Activated CD4-positive, CD25-positive, alpha-beta regulatory T cell treated with anti-CD3 and anti-CD28 coated beads, Interleukin-2, amount 50 U/mL, for 16 hours (primary cell): ENCODE measurements at places on chromosomes 2 and 18.

GRCh38 chr2:130827502-130828251 is 9.0 kb upstream of the ARHGEF4 start:
- no peak for DNase-seq

DNA sequence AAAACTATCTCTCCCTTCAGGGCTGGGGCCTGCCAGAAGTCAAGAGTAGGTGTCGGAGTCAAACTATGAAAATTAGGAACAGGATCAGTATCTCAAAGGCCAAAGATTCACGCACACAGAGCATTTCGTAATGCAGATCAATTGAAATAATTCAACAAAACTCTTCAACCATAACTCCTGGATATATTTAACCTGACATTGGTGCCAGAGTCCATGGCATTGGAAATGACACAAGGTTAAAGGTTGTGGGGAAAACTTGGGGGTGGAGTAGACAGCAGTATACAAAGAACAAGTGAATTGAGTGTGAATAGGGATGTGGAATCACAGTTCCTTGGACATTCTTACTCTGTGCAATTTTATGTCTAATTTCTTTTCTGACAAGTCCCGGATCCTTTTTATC is 788.0 kb upstream of the GYPC start:
- no peak for DNase-seq

DNA sequence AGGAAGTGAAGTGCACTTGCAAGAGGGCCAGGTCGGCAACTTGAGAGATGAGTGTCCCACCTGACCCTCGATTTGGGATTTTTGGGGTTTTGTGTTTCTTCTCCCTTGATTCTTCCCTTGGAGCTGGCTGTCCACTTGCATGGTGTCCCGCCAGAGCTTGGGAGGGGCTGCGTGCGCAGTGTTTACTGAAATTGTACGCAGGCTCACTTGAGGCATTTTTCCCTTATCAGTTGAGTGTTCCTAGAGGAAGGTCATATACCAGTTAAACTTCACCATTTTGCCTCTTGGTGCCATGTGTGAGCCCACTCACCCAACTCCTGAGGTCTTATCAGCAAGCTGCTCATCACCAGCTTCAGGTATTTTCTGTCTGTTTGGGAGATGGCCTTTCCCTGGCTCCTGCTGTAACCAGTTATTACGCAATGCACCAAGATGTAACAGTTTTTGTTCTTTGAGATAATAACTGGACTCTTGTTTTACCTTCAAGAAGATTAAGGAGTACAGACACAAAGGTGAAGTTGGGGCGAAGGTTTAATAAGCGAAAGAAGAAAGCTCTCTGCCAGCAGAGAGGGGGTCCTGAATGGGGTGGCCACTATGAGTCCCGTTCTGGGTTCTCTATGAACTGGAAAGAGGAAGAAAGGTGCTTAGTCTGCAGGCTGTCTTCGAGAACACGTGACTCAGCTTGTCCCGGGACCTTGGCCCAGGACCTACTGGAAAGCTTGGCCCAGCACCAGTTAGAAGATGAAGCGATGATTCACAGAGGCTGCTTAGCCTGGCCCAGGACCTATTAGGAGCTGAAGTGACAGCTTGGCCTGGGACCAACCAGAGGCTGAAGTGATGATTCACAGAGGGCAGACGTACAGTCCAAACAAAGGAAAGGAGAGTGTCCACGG is 21.5 kb upstream of the TXNL4A start:
- DNase-seq: no peak

- DNase-seq: no peak
These were observed 167.9 kb downstream of the TMEM182 start for GRCh38 chr2:102929721-102930120.

DNA sequence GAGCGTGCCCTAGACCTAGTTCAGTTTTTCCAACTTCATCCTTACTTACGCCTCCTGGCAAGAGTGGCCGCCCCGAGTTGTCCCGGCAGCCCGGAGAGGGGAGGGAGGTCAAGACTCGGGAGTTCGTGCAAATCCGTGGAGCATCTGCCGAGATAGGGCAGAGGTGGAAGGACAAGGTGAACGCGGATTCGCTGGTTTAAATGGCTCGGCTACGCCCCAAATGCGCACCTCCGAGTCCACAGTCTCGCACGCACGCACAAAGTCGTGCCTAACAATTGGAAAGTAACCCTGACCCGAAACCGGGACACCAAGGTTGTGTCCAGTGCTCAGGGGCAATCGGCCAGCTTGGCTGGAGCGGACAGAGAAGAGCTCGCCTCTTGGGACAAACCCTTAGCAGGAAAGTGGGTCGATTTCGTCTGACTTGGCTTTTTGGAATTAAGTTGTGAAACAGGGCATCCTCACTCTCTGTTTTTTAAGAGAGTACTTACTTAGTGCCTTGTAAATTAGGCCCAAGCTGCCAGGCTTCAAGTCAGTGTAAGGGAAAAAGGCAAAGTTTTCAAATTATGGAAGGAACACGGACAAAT is 726 bp upstream of the SS18 start:
- DNase-seq: no peak

DNA sequence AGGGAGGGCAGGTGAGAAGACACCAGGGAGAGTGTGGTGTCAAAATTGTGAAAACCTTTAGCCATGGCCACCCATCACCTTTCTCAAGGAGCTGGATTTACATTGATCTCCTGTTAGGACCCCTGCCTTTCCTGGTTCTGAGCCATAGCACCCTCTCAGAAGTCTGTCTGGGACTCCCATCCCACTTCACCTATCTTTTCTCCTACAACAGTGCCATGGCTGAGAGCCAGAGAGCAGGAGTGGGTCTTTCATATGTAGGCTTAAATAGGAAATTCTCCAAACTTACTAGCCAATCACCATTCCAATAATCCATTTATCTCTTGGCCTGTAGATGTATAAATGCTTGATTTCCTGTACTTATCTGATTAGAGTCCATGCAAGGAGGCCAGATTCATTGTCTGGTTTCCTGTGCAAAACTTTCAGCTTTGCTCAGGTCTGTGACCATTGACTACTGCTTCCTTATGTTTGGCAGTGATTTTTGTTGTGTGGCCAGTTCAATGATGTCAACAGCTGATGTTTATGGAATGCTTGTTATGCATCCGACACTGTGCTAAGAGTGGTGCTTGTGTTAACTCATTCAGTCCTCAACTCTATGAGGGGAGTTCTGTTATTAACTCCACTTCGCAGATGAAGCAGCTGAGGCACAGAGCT is 57.6 kb upstream of the IGFBP5 start:
- no peak for DNase-seq

- DNase-seq: no peak
These were observed 53.9 kb downstream of the KIF1A start for GRCh38 chr2:240766072-240766471.

GRCh38 chr2:142605421-142605820 is 272.0 kb upstream of the KYNU start:
- DNase-seq: no peak

GRCh38 chr2:229210641-229211040 is 60.4 kb downstream of the PID1 start:
- no peak for DNase-seq

DNA sequence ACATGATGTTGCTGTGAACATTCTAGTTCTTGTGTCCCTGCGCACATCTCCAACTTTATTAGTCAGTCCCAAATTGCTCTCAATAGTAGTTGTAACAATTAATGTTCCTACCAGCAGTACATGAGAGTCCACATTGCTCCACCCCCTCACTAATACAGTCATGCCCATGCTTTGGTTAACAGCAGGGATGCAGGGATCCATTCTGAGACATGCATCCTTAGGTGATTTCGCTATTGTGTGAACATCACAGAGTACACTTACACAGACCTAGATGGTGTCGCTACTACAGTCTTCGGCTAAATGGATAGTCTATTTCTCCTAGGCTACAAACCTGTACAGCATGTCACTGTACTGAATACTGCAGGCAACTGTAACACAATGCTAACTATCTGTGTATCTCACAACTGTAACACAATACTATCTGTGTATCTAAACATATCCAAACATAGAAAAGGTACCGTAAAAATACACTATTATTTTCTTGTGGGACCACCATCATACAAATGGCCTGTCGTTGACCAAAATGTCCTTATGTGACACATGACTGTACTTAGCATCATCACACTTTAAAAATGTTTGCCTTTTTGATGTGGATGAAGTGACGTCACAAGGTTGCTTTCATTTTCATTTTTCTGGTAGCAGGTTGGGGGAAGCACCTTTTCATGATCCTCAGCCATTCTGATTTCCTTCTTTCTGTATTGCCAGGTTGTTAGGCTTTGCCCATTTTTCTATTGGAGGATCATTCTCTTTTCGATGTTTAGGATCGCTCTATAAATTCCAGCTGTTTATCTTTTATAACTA is 82.9 kb upstream of the RNF152 start:
- DNase-seq: peak; percentile 9

DNA sequence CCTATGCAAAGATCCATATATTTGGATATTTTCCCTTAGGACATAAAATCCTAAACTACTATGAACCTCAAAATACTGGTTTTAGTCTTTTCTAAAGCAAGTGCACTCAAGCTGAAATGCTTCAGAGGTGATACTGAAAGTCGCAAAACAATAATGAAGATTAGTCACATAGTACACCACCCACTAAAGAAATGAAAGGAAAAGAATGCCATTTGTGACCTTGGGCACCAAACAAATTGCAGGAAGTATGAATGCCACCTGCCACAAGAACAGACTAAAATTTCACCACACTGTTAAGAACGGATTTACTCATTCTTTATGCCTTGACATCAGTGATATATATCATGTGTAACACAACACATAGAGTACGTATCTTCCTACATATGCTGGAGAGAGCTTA is 161.5 kb downstream of the ZNF521 start:
- DNase-seq: no peak

DNA sequence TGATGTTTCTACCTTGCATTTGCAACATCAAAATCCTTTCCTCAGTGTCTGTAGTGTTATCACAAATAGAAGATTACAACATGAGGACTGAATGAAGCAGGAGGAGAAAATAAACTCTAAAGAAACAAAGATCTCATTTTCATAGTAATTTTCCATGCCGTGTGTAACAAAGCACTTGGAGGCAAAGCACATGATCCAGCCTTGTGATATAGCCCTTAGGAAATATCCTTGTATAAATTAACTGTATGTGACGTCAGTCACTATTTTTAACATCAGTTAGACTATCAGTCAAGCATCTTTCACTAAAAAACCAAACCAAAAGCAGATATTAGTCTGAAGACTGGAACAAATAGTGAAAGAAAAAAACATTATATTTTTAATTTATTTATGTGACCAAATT is 492.1 kb upstream of the CNTNAP5 start:
- DNase-seq: no peak

DNA sequence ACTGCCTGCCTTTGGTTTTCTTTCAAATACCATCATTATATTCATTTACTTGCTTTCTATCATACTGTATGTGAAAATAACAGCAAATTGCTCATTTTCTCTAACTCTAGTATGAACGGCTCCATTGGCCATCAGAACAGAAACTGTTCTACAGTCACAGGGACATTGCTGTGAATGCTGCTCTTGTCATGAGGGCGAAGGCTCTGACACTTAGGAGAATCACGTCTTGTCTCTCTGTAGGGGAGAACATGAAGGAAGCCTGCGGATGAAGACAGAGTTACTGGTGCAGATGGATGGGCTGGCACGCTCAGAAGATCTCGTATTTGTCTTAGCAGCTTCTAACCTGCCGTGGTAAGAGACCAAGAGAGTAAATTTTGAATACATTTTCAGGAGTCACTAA is 41.7 kb upstream of the ELOA2 start:
- DNase-seq: no peak

- DNase-seq: no peak
These were observed 226.0 kb downstream of the FAM210A start for GRCh38 chr18:13500227-13500865.

DNA sequence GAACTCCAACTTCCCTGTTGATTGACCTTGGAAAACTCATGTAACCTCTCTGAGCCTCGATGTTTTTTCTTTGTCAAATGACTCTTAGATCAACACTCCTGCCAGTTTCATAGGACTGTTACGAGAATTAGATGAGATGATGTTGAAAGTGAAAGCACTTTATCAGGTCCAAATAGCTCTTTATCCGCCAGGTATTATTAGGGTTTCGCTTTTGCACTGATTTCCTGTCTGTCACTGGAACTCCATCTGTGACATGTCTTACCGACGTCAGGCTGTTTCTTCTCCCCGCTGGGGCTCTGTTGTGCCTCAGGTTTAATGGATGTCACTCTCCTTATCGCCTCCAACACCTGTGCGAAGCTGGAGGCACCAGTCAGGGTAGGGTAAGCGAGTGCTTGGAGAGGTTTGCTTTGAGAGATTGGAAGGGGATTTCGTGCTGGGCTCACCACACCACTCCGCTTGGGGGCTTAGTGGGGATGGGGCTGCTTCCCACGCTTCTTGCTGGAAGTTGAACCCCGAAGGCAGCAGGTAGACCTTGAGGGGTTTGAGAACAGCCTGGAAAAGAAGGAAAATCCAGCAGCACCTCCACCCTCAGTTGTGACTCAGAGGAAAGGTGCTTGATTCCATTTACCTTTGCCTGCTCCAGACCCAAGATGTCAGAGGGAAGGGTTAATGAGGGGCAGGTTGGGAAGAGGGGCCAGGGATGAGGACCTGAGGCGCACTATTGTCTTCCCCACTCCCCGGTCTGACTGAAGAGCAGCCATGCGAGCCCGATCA is 4.3 kb downstream of the GAD1 start:
- DNase-seq: no peak

DNA sequence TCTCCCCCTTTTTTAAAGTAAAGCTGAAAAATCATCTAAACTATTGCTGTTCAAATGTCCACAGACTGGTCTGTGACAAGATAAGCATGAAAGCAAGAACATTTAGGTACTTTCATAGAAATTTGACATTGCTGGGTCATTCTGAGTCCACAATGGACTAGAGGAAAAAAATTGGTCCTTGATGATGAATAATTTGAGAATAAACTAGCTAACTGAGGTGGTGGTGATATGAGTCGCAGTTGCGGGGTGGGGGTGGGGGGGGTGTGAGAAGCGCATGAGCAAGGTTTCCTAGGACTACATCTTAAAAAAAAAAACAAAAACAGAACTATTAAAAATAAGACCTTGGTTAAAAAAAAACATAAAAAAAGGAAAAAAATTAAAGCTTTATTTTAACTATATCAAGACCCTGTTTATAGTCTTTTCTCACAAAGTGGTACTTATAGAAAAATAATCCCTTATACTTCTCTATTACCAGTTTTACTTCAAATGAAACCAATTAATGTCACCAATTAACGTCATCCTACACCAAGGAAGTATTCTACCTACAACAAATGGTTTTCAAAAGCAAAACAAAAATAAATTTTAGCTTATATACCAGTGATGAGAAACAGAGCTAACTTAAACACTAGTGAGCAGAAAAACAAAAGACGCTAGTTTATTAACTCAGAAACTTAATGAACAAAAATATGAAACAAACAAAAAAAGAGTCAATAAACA is 88.1 kb downstream of the ASXL2 start:
- DNase-seq: no peak

- no peak for DNase-seq
These were observed 472.7 kb upstream of the HS6ST1 start for GRCh38 chr2:128791120-128791984.

- no peak for DNase-seq
These were observed 45.2 kb downstream of the ACVR1 start for GRCh38 chr2:157830696-157831570.

- no peak for DNase-seq
These were observed 156.2 kb downstream of the SH3RF3 start for GRCh38 chr2:109285244-109285651.

DNA sequence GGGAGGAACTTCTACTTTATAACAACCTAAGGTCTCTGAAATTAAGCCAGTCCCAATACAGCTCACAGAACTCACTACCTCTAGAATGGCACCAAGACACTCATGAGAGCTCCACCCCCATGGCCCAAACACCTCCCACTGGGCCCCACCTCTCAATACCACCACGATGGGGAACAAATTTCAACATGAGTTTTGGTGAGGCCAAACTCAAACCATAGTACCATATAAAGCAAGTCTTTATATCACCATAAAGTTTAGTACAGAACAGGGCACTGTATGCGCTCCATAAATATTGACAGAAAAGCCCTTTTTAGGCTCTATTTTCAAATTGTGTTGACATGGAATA is 3.3 kb downstream of the AFG3L2 start:
- DNase-seq: no peak
